ENCODE measurements at places on chromosomes 2 and 18.
A peak's percentile ranks its signal among the peaks of the same experiment; 100 is the strongest.

DNA sequence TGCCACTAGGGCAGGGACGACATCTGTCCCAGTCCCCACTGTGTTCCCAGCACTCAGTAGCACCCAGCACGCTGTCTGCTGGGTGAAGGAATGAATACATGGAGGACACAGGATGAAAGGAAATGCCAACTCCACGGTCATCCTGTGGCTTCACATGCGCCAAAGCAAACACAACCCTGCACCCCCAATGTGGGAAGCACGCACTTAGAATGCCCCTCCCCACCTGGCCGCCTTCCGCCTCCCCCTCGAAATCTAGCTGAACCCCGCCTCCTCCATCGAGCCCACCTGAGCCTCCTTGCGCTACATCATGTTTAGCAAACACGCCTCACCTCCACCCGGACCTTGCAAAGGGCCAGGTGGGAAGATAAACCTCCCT lies 33.9 kb downstream of the ADCY3 start:
- no peak for DNase-seq

- DNase-seq: no peak
Observed at GRCh38 chr2:68086166-68086565, 23.4 kb upstream of the C1D start.

DNA sequence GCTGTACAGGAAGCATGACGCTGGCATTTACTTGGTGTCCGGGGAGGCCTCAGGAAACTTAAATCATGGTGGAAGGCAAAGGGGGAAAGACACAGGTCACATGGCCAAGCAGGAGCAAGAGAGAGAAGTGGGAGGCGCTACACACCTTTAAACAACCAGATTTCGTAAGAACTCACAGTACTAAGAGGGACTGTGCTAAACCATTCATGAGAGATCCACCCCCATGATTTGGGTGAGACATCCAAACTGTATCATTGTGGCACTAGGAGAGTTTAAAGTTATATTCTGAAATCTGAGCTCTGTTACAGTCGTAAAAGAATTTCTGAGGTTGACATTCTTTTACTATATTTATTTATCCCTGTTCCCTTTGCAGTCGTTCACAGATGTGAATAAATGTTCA lies 116.6 kb downstream of the ICA1L start:
- no peak for DNase-seq

DNA sequence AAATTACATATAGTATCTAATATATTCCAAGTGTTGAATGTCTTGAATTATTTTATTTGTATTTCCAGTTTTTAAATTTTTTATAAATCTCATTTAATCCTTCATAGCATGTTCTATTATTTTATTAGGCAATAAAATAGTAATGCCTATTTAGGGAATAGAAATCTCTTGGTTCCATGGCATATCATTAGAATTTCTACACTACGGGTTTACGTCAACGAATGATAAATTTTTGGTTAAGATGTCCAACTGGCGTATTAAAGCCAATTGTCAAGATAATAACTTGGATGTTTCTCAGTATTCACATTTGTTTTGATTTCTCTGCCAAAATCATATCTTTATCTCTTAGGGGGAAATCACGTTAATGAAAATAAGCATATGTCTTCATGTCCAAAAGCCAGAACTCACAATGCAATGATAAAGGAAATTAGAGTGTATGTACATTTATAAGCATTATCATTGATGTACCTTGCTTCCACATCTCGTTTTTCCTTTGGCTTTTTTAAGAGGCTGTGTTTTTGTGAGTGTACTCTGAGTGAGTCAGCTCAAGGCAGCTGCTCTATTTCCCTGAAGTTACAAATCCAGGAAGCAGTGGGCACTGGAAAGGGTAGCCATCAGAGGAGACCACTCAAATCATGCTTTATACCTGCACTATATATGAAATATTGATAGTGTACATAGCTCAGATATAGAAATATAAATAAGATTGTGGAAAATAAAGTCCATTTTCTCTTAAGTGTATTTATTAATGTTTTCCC lies 115.8 kb upstream of the PDE1A start:
- no peak for DNase-seq

DNA sequence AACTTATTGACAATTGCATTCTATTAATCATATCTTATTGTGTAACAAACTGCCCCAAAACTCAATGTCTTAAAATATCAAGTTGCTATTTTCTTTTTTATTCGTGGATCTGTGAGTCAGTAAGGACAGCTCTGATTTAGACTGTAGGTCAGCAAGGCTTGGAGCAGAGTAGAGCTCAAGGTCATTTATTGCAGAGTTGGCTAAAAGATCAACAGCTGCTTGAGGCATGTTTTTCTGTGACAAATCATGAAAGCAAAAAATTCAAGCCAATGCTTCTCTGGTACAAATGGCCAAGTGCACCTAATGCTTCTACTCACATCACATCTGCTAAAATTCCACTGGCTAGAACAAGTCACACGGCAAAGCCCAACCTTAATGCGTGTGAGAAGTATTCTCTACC lies 497.7 kb upstream of the LRATD1 start:
- peak; percentile 15 for DNase-seq

DNA sequence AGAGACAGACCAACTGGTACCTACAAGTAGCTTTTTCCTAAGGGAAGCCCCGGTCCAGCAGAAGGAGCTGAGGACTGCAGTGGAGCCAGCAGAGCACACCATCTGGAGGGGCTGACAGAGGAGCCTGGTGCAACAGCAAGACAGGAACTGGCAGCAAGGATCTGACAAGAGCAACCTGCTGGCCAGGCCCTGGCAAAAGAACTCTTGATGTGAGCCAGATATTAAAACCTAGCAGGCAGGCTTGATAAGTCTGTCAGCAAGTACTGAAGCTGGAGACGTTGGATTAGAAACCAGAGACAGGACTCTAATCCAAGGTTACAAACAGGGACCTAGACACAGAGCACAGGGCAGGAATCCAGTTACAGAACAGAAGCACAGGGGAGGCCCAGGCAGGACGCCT lies 260.7 kb upstream of the MGAT5 start:
- no peak for DNase-seq

GRCh38 chr2:234198976-234199375 lies 148.5 kb downstream of the SPP2 start:
- no peak for DNase-seq

DNA sequence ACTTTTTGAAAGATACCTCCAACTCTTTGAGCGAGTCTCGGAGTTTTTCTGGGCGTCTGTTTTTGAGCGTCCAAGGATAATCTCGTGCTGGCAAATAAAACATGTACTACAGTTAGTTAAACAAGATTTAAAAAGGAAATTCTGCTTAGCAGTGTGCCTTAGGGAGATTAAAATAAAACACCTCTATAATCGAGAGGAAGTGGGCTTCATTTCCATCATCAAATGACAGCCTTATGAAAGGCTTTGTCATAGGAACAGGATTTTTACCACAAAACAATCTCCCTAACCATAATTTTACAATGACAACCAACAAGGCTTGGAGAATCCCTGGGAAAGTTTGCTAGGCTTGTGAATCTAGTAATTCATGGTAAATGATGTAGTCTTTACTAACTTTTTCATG lies 103.4 kb downstream of the WDPCP start:
- no peak for DNase-seq

- no peak for DNase-seq
Observed at GRCh38 chr2:25794544-25795276, 83.6 kb downstream of the ASXL2 start.

- DNase-seq: no peak
Observed at GRCh38 chr18:74694436-74694835, 96.8 kb downstream of the ZNF407 start.

DNA sequence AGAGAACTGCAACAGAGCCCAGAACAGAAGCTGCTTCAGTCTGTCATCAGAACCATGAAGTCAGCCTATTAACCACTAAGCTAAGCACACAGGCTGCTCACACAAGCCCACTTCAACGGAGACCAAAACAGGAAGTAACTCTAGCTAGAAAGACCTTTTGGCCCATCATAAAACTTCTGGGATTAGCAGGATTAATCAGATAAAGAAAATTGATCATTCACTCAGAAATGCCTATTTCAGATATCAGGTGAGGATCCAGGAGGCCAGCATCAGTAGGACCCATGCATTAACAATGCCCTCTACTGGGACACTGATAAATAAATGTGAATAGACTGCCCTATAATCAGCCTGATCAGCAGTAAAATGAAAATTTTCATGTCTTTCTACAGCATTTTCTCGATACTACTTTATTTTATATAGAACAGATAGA lies 101.4 kb downstream of the WDPCP start:
- DNase-seq: no peak

DNA sequence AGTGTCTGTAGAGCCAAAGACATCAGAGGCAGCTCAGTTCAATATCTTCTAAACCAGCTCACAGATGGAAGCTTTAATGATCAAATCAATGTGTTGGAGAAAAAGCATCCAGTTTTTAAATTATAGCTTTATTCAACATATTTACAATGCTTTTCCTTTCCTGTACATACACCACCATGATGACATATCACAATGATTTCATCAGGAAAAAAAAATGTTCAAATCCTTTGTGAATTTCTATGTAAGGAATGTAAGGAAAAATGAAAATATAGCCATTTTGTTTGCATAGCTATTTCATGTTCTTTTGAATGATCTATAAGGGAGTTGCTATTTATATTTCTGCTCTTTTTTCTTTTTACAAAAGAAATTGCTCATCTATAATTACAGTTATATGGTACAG lies 134.7 kb upstream of the CDH20 start:
- DNase-seq: no peak

DNA sequence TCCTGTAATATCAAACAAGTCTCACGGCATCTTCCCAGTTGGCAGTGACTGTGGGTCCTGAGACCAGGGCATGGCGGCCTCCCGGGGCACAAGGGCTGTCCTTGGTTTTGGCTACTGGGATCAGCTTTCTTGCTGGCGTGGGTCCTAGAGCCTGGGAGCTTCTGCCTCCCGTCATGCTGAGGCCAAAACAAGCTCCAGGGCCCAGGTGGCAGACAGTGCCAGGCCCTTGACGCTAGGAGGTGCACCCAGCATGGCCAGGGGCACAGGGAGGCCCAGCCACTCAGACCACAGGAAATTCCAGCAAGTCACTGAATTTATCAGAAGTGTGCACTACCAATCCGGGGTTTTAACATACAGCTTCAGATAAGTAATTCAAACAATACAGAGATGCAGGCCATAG lies 184.7 kb downstream of the EIPR1 start:
- no peak for DNase-seq

- peak; percentile 53 for DNase-seq
Observed at GRCh38 chr2:133378928-133379549, 189.2 kb downstream of the NCKAP5 start.

- DNase-seq: no peak
Observed at GRCh38 chr2:73006969-73007710, 64.4 kb downstream of the SFXN5 start.

DNA sequence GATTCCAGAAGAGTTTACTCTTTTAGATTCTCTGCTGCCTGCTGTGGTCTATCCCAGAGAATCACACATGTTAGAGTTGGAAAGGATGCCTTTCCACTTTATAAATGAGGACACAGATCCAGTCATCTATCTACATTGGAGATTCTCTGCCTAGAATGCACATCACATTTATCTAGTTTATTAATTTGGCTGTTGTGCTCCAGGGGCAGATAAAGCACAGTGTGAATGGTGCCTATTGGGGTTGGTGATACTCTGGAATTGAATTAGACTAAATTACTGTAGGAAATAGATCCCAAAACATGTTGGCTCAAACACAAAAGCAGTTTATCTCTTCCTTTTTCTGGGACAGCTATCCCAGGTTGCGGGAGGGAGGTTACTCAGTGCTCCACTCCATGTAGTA lies 14.9 kb downstream of the SIX2 start:
- DNase-seq: no peak

GRCh38 chr2:170530803-170531564 lies 184.2 kb upstream of the SP5 start:
- DNase-seq: no peak

DNA sequence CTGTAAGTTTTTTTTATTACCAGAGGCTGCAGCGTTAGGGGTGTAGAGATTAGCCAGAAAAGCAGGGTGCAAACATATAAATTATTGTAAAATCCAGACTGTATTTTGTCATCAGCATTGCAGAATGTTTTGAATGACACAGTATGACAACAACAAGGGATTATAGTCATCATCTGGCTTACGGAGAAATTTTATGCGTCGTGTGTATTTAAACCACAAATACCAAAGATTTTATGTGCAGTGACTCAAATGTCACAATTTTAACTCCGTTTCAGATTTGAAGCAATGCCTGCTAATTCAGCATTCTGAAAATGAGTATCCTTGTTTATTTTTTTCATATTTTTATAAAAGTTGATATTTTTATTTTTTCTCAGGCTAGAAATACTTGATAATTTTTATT lies 19.4 kb upstream of the TMX3 start:
- no peak for DNase-seq

GRCh38 chr2:138012968-138013367 lies 48.7 kb downstream of the HNMT start:
- no peak for DNase-seq

- no peak for DNase-seq
Observed at GRCh38 chr2:224034017-224034416, 5.1 kb downstream of the SERPINE2 start.

GRCh38 chr18:50981381-50981780 lies 13.5 kb downstream of the ELAC1 start:
- DNase-seq: no peak

DNA sequence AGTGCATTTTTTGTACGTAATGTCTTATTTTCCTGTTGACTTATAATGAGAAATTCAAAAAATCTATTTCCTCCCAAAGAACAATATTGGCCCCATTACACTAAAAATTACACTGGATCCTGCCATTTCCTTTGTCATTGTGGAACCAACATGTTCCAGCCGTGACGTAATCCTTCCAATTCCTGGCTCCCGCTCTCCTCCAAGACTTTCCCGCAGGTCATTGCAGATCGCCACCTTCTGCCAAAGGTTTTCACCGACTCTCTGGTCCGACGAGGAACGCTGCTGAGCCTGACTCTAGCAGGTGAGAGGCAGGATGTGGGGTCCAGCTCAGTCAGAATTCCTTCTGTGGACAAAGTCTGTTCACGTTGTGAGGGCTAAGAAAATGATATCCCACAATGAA lies 38.0 kb downstream of the PTGR3 start:
- peak; percentile 47 for DNase-seq

- no peak for DNase-seq
Observed at GRCh38 chr2:105820691-105821090, 76.0 kb downstream of the NCK2 start.

DNA sequence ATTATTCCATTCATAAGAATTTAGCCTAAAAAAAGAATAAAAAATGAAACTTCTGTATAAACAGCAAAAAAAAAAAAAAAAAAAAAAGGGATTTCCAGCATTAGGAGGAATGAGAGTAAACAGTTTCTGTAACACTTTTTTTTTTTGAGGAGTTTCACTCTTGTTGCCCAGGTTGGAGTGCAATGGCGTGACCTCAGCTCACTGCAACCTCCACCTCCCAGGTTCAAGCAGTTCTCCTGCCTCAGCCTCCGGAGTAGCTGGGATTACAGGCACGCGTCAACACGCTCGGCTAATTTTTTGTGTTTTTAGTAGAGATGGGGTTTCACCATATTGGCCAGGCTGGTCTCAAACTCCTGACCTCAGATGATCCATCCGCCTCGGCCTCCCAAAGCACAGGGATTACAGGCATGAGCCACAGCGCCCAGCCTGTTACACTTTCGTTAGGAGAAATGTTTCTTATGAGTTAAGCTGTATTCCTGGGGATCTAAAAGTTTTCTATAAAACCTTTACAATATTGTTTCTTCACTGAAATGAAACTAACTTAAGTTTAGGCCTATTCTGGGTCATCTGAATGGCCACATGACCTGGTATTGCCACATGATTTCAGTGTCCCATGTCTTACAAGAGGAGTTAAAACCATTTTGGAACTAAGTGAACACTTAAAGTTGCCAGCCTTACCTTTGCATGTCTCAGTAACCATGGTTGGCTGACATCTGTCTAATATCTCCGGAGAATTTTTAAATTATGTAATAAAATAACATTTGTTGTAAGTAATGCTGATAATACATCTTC lies 17.5 kb downstream of the SMAD2 start:
- DNase-seq: no peak

- DNase-seq: no peak
Observed at GRCh38 chr2:165240916-165241315, 1.7 kb downstream of the SCN2A start.

Measured in hindlimb muscle (tissue), 1 donor.